NAMALWA (cell line): ENCODE measurements at places on chromosomes 4 and X.

DNA sequence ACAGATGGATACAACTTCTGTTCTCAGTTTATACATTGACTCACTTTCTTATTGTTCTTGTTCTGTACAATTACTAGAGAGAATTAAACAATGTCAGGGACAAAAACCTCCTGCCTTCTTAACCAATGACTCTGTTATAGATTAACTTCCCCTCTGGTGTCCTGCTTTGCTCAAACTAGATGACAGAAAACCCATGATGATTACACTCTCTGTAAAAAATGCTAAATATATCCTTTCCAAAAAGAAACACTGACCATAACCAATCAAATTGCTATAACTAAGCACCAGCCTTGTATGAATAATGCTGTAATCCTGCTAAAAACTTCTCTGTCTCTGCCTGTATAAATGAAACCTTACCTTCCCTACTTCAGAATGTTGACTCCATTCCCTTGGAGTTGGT, 29.8 kb upstream of the IL13RA2 start:
- no peak for DNase-seq

GRCh38 chr4:19650903-19651864, 600.5 kb upstream of the SLIT2 start:
- DNase-seq, result no peak

DNA sequence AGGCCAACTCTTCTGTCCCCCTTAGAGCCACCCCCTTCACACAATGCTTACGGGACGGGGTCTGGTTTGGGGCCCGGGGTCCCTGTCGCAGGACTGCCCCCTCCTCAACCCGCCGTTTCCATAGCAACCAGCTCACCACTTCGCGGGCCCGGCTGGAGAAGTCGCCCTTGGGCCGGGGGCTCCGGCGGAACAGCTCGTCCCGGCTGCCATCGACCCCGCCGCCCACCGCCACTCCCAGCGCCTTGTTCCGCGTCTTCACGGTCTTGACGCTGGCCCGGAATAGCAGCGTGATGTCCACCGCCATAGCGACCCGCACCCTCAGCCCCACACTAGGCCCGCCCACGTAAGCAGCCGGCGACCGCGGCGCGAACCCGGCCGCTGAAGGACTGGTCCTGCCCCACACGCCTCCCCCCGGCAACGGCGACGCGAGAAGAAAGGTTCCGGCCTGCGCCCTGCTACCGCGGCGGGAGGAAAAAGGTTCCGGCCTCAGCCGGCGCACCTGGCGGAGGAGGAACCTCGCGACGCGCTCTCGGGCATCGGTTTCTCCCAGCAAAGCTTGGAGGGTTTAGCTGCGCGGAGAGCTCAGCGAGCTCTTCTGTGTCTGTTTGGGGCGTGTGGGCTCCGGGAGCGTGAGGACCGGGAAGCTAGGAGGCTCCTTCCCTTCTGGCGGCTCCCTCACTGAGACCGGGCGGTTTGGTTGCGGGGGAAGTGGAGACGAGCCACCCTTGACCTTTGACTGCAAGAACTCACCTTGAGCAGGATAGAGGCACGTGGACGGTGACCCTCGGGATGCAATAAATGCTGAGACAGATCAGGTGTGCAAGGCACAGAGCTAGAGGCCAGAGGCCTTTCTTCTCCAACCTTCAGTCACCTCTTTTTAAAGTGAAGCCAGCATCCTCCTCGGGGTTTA, at the start of gene STX18:
Gene STX18, minus strand, starts transcription at position 388 of the 910 bp plus-strand sequence. Its CDS starts 84 bp downstream, at position 304.
- DNase-seq, result peak; percentile 87

DNA sequence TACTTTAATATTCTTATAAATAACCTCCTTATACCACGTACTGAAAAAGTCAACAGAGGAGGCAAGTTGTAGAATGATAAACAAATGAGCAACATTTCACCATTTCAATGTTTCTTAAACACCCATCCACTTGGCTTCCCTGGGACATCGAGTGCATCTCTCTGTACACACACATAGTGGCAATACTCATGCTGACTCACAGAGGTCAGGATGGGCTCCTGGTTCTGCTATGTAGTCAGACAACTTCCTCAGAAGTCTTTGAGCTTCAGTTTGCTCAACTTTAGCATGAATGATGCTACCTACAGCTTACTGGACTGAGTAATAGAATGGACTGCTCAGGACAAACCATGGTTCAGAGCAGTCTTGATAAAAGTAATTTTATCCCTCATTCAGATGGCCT, 56.9 kb downstream of the MAD2L1 start:
- no peak for DNase-seq

DNA sequence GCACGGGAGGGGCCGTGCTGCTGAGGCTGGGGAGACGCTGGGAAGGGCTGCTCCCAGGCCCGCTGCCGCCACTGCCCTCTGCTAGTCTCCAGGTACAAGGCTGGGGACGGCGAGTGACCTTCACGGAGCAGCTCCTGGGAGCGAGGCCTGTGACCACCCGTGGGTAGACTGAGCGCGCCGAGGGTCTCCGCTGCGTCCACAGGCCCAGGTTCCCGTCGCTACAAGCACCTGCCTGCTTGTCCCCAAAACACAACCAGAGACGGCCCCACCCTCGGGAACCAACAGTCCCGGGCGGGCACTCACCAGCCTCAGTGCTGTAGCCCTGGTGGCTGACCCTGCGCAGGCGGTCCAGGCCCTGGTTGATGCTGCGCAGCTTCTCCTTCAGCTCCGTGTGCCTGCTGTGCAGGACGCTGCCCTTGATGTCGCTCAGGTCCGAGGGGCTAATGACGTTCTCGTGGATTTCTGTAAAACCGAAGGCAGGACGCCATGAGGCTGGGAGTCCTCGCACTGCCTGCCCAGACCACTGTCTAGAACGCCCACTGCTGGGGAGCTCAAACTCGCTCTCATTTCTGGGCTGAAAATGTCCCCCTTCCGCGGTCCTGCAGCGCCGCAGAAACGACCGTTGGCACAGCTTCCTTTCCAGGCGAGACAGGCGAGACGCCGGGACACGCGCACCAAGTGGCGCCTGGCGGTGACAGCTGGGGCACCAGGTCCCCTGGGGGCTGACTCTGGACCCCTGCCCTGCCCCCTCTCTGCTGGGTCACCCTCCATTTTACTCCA, 14.3 kb downstream of the LRPAP1 start:
- no peak for DNase-seq

- no peak for DNase-seq
Measured at GRCh38 chr4:151407466-151408379, 1.3 kb upstream of the FHIP1A start.

GRCh38 chr4:176752191-176752749, 40.5 kb downstream of the VEGFC start:
- DNase-seq, result no peak

GRCh38 chrX:65677954-65678469, 10.6 kb downstream of the MSN start:
- DNase-seq, result no peak

DNA sequence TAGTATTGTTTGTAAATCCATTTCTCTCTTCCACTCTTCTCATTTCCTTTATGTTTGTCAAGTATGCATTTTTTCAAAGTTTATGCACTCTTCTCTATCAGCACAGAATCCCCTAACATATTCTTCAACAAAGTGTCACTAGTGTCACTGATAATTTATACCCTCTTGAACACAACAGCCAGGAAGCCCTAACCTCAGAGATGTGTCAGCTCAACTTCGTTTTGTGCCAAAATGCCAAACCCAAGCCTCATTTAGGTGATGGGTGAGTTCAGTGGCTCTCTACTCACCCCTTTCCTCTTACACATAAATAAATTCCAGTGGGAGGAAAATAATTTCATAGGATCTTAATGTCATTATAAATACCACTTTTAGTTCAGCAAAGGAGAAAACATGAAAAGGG, 22.4 kb upstream of the P2RY10 start:
- no peak for DNase-seq

DNA sequence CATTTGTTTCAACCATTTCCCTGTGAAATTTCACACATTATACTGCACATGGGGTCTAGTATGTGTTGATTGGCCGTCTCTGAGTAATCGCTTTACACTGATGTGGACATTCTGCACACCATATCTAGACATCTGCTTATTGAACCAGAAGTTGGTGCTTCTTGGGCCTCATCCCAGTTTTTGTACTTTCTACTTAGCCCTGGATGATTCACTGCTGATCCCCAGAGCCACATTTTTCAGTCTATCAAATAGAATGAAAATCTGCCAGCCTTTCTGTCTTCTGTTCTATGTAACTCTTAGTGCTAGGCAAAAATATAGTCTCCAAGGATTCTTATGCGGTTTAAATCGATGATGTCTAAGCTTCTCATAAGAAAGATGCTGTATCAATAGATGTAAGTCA, 40.5 kb upstream of the RELL1 start:
- DNase-seq, result no peak

DNA sequence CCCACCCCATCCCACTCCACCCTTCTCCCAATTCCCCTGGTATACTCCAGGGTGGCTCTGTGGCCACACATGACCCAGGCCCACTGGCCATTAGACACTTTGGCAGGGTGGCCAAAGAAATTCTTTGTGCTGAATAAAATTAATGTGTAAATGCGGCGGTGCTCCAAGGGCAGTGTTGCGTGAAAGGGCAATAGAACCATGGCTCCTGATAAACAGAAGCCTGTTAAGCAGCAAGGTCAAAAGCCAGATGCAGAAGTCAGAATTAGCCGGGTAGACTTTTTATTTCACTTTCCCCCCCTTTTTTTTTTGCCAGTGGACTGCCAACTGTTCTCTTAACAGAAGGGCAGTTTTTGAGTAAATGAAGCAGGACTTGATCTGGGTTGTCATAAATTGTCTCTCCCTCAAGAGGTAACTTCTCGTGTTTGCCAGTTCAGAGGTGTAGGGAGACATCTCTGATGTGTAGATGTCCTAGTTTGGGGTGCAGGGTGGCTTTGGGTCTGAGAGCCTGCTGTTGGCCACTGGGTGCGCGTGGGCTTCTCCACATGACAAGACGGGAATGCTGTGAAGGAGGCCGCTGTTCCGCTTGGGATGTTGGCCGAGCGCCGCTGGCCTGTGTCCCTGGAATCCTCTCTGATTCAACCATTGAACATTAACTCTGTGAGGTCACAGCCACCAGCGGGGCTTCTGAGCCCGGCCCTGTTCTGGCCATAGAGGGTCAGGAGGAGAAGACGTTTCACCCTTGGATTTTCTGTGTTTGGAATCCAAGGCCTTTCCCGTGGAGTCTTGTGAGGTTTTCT, 139.5 kb downstream of the TBL1X start:
- no peak for DNase-seq

- DNase-seq, result no peak
Measured at GRCh38 chr4:7607156-7607910, 172.6 kb upstream of the PSAPL1 start.

DNA sequence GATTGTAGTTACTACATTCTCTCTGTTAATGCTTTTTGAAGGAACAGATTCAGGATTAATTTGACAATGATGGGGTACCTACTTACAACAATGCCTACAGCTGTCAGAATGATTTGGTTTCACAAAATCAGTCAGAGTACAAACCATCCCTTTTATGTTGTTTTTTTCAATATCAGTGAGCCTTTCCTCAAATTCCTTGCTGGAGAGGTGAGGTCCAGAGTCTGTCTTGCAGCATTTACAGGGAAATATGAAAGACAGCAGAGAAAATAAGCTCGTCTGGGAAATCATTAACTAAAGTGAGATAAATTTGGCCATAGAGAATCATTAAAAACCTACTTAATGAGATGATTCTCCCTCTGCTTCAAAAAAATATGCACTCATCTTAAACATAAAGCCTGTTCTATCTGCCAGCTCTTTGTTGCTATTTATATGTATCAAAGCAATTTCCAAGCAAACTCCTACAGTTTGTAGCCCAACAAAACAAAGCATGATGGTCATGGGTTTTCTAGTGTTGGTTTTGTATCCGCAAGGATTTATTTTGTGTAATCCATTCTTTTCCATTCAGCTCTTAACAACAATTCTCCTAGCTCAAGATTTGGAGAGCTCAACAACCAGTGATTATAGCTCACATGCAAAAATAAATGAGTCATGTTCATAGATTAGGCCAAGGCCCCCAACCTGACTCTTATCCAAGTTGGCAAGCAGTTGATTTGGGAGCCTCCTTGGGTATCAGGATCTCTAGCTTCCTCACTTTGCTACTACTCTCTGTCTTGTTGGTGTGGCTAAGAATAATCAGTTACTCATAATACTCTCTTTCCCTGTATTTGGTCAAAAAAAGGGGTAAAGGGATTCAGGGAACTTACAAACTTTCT, 222.6 kb downstream of the ENOX2 start:
- DNase-seq, result no peak

DNA sequence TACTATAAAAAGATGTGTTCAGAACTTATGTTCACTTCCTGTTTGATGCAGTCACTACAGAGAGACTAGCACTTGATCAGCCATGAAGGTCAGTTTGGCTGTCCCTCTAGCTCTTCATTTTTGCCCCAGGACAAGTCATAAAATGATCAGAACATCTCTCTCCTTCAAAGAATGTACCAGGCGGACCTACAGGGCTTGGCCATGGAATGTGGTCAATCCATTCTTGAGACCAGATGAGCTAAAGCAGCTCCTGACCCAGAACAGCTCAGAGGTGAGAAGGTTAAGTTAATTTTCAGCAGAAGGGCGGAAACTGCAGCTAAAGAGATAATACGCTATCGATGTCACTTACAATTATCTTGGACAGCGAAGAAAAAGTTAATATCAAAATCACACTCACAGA, 49.2 kb upstream of the TAB3 start:
- no peak for DNase-seq

DNA sequence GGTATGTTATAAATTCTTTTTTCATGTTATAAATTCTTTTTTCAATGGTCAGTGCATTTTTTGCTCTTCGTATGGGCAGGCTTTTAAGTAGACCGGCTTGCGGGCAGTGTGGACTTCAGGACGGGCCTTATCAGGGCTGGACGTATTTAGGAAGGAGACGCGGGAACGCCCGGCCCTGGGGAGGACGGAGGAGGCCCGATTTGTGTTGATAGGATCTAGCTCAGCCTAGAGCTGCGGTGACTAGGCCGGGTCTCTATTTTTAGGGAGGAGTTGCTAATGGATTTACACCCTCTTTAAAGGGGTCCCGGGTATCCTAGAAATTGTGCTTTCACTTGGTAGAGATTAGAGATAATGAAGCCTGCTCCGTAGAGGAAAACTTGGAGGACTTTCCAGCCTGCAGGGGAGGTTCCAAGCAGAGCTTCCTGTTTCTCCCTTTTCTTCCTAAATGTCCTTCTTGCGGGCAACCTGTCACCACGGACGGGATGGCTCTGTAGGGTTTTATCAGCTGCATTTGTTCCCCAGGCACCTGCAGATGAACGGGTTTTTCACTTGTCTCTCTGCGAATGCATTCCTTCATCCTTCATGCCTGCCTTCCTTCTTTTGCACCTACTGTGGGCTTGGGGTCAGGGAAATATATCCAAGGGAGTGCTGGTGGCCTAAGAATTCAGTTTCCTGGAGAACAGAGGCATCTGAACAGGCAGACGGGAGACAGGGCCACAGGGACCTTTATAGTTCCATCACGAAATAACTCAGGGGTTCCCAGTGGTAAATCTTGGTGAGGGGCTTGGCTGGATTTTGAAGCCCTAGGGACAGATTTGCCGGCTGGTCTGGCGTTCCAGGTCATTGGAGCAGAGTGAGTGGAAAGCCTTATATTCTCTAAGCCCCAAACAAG, 1.4 kb downstream of the CD99 start:
- no peak for DNase-seq

GRCh38 chr4:151197247-151197646, 79.7 kb upstream of the PRSS48 start:
- DNase-seq, result no peak

GRCh38 chr4:92514627-92515026, 210.9 kb downstream of the GRID2 start:
- DNase-seq, result no peak
